ENCODE measurements at places on chromosomes 2 and 18.

GRCh38 chr2:196558497-196558896 is 81.0 kb upstream of the CCDC150 start:
- no peak for DNase-seq

DNA sequence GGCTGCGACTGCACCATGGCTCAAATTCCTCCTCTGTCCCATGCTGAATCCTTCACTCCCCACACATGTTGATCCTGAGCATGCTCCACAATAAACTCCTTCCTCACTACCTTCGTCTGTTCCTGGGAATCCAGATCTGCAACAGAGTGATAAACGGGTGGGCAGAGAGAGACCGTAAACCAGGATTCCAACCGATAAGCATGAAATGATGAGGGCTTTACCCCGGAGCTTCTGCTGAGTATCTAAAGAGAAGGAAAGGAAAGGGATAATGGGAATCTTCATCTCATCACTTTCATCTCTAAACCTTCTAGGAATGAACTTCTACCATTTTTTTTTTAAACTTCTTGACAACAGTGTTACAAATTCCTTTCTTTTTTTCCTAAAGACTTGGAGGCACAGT is 329.3 kb upstream of the TNP1 start:
- DNase-seq: no peak

DNA sequence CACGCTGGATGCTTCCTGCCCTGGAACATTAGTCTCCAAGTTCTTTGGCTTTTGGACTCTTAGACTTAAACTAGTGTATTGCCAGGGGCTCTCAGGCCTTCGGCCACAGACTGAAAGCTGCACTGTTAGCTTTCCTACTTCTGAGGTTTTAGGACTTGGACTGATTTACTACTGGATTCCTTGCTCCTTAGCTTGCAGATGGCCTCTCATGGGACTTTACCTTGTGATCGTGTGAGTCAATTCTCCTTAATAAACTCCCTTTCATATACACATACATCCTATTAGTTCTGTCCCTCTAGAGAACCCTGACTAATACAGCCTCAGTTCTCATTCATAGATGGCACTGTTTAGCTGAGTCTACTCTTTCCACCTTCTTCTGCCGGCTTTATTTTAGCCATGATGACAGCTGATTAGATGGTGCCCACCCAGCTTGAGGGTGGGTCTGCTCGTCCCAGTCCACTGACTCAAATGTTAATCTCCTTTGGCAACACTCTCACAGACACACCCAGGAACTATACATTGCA is 389.1 kb downstream of the NYAP2 start:
- no peak for DNase-seq

GRCh38 chr2:184452907-184453306 is 145.4 kb upstream of the ZNF804A start:
- no peak for DNase-seq

DNA sequence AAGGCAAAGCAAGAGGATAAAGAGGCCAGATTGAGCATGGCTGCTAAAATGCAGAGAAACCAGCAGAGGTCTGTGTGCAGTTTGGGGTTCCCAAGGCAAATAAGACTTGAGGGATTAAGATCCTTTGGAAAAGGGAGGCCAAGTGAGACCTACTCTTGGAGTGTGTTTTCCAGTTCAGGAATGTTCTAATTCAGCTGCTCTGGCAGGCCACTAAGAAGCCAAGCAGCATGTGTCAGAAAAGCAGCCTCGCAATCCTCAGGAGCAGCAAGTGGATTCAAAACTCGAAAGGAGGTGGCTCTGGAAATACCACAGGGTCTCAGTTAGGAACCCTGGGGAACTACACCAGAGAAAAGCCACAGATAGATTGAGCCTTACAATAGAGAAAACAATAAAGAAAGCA is 569.2 kb downstream of the METTL4 start:
- no peak for DNase-seq

Data from RPMI8226 (cell line).